ENCODE measurements at places on chromosomes 6 and 20.

GRCh38 chr6:52946306-52946705 lies 36.8 kb upstream of the GSTA3 start:
- DNase-seq, result no peak

- no peak for DNase-seq
Observed at GRCh38 chr6:79180052-79180451, 54.4 kb downstream of the HMGN3 start.

DNA sequence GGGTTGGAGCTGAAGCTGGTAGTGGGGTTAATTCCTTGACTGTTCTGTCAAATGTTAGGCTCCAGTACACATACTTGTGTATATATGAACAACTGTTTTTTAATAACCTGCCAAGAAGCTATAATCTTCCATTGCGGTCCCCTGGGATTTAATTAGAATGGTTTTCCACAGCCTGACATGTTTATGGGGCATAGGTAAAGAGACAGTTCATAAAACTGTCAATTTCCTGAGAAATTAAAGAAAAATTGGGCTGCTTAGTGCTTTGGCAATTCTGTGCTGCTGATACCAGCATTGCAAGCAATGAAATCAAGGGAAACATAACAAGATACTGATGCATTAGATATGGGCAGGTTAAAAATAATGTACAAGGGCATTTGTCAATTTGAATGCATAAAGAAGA lies 314.1 kb upstream of the SLC35B3 start:
- DNase-seq, result no peak

GRCh38 chr20:46563170-46563859 lies 12.9 kb upstream of the OCSTAMP start:
- no peak for DNase-seq

DNA sequence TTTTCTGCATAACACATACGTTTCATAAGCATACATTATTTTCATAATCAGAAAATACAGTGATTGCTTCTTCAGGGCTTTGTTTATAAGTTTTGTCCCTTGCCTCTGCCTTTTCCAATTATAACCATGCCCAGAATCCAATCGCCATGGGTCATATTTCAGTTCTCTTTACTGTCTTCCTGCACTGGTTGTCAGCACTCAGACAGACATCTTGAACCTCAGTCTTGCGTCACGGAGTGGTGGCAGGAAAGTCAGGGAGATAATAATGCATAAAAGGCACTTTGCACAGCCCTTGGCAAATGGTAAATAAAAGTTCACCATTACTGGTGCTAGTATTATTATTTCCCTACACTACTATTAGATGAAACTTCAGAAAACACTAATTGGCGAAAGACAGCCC lies 7.2 kb downstream of the KIF16B start:
- DNase-seq, result no peak

- no peak for DNase-seq
Observed at GRCh38 chr6:34170346-34170745, 24.5 kb upstream of the GRM4 start.

Data from HL-60 (cell line).